HepG2 (cell line): ENCODE measurements at places on chromosomes 7 and 10. TPM values are rescaled to one million over a fixed set of nuclear protein-coding genes. Genes with fewer than 3 reads are reported as not detected.
A peak's percentile ranks its signal among the peaks of the same experiment; 100 is the strongest.

GRCh38 chr7:32204361-32205018 lies 134.3 kb upstream of the PDE1C start:
- peak; percentile 65 for DNase-seq

- DNase-seq, result no peak
These were observed 8.0 kb downstream of the XRCC2 start for GRCh38 chr7:152667958-152668357.

- no peak for DNase-seq
These were observed 48.9 kb downstream of the FHIP2A start for GRCh38 chr10:114870486-114870885.

GRCh38 chr10:44383749-44384600 lies 922 bp downstream of the CXCL12 start:
- no peak for DNase-seq

The WDFY4 gene
- not detected in 2 replicates for total RNA-seq
